A673 (cell line): ENCODE measurements at places on chromosomes 1 and 21. TPM values are rescaled to one million over a fixed set of nuclear protein-coding genes. Genes with fewer than 3 reads are reported as not detected.

DNA sequence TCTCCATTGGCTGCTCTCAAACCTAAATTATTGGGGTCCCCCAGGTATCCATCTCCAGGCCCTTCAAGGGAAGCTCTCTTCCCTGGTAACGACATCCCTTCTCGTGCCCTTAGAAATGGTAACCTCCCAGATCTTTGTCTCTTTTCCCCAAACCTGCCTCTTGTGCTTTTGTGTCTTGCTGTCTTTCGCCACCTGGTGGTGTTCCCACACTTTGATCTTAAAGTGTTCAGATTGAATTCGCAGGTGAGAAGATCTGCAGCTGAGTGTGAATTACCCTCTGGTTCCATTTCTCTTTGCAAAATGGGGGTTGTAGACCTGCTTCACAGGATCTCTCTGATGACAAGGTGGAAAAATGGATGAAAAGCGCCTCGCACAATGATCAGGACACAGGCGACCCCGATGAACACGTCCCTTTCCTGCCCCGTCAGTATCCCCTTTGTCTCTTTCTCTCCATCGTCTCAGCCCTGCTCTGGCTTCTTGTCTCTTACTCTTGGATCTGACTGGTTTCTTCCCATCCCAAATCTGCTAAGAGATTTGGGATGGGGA lies 53.1 kb downstream of the DOP1B start:
- H3K4me3 ChIP-seq: no peak overlapping the region
- H3K36me3 ChIP-seq: no peaks in the 10 kb centered on the region
- no peaks in the 10 kb centered on the region for H3K4me1 ChIP-seq

DNA sequence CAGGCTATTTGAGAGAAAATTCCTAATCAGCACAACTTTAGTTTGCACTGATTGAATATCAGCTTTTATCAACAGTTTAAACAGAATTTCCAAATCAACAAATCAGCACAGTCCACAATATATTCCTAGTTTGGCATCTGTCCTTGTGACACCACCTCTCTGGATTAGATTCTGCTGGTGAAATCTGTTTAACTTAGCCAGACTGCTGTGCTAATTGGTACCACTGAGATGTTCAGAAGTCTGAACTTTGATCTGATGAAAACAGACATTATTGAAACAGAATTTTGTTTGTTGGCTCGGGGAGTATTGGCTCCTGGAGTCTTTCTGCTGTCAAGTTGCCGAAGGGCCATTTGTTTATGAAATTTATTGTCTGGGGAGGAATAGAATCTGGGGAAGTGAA lies 17.0 kb upstream of the NGF start:
- H3K27ac ChIP-seq: no peak overlapping the region
- no peaks in the 10 kb centered on the region for H3K27me3 ChIP-seq
- no peak overlapping the region for H3K4me3 ChIP-seq

- H3K4me1 ChIP-seq: no peaks in the 10 kb centered on the region
- DNase-seq: no peak
- H3K27me3 ChIP-seq: no peaks in the 10 kb centered on the region
- peaks cover 70% of the 10 kb centered on the region for H3K36me3 ChIP-seq
- H3K27ac ChIP-seq: no peak overlapping the region
Measured at GRCh38 chr1:9736241-9736640, 84.7 kb downstream of the PIK3CD start.

DNA sequence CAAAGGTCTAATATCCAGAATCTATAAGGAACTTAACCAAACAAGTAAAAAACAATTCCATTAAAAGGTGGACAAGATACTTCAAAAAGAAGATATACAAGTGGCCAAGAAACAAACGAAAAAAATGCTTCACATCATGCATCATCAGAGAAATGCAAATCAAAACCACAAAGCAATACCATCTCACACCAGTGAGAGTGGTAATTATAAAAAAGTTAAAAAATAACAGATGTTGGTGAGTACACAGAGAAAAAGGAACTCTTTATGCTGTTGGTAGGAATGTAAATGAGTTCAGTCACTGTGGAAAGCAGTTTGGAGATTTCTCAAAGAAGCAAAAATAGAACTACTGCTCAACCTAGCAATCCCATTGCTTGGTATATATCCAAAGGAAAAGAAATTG lies 218.6 kb downstream of the SLC44A5 start:
- DNase-seq: no peak
- no peaks in the 10 kb centered on the region for H3K27me3 ChIP-seq
- H3K4me3 ChIP-seq: no peak overlapping the region

DNA sequence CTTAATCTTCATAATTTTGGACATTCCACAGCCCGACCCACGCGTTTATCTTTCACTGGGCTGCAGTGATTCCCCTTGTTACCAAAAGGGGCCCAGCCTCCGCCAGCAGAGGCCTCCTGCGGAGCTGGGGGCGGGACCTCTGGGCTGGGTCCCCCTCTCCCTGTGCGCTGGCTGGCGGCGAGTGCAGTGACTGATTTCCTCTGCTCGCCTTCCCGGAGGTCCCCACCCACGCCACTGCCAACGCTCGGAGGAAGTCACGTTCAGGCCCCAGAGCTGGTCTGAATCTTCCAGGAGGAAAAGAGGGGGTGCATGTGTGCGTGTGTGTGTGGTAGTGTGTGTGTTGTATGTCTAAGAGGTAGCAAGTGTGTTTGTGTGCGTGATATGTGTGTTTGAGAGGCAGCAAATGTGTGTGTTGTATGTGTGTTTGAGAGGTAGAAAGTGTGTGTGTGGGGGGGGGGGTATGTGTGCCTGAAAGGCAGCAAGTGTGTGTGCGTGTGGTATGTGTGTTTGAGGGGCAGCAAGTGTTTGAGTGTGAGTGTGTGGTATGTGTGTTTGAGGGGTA lies 35.0 kb upstream of the JAK1 start:
- H3K27me3 ChIP-seq: no peaks in the 10 kb centered on the region
- peak; percentile 95 for DNase-seq
- H3K4me3 ChIP-seq: peak overlapping the region; percentile 57

- H3K36me3 ChIP-seq: peaks cover 24% of the 10 kb centered on the region
- H3K4me3 ChIP-seq: peak overlapping the region; percentile 96
- no peaks in the 10 kb centered on the region for H3K27me3 ChIP-seq
- H3K27ac ChIP-seq: peak overlapping the region; percentile 91
- DNase-seq: no peak
Measured at GRCh38 chr1:150268340-150268704, 494 bp downstream of the APH1A start.

- H3K27me3 ChIP-seq: no peaks in the 10 kb centered on the region
- no peak overlapping the region for H3K4me3 ChIP-seq
- no peaks in the 10 kb centered on the region for H3K4me1 ChIP-seq
- peak; percentile 58 for DNase-seq
Measured at GRCh38 chr1:231122143-231122542, 39.7 kb upstream of the TRIM67 start.

- no peak overlapping the region for H3K27ac ChIP-seq
- no peak overlapping the region for H3K4me3 ChIP-seq
- no peak for DNase-seq
- H3K4me1 ChIP-seq: peaks cover 28% of the 10 kb centered on the region
Measured at GRCh38 chr1:244054924-244055263, 3.8 kb downstream of the ZBTB18 start.

- no peak overlapping the region for H3K4me3 ChIP-seq
- no peaks in the 10 kb centered on the region for H3K4me1 ChIP-seq
- no peaks in the 10 kb centered on the region for H3K36me3 ChIP-seq
Measured at GRCh38 chr1:47181095-47181954, 8.5 kb downstream of the PDZK1IP1 start.

DNA sequence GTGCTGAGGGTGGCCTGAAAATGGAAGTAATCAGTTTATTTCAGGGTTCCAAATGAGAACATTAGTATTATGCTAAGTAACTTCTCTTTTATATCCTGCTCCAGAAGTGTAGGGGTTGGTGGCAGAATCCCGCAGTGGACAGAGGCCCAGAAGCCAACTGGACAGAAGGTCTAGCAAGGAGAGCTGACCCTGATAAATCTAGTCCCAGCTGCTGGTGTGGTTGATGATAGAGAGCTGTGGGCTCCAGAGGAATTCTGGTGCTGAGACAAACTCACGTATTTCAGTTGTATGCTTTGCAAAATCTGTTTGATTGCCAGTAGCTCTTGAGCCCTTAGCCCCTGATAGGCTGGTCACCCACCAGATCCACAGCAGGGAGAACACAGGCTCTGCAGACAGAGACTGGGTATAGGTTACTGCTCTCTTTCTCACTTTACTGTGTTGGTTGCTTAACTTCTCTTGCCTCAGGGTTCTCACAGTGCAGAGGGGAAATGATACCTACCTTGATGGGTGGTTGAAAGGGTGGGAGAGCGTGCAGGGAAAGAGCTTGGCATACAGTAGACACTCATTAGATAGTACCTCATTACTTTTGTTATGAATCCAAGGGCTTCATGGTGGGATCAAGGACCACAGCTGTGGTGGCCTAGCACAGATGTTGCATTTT lies 29.6 kb upstream of the CACNA1E start:
- H3K27me3 ChIP-seq: peaks cover 24% of the 10 kb centered on the region
- DNase-seq: no peak
- H3K27ac ChIP-seq: no peak overlapping the region
- H3K4me3 ChIP-seq: no peak overlapping the region
- H3K4me1 ChIP-seq: no peaks in the 10 kb centered on the region
- H3K36me3 ChIP-seq: no peaks in the 10 kb centered on the region

- DNase-seq: peak; percentile 29
- peaks cover 48% of the 10 kb centered on the region for H3K4me1 ChIP-seq
- H3K4me3 ChIP-seq: no peak overlapping the region
Measured at GRCh38 chr1:98404866-98405265, 256.7 kb upstream of the SNX7 start.

DNA sequence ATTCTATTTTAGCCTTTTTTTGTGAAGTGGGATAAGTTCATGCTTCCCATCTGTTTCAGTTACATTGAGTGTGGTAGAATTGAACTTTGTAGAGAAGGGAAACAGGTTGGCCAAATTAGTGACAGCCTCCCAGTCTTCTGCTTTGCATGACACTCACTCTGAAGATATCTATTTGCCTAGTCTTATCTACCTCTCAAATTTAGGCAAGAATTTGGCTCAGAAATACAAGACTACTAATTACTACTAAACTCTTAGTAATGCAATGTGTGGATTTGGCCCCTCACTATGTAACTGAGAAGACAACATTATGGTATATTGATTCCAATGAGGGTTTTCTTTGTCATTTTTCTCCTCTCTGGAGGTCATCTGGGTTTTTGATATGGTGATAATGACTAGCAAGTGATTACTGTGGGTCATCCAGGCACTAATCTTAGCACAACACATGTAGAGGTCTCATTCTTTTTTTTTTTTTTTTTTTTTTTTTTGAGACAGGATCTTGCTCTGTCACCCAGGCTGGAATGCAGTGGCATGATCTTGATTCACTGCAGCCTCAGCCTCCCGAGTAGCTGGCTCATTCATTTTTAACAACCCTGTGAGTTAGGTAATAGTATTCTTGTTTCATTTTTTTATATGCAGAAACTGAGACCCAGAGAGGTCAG lies 6.3 kb downstream of the FAM20B start:
- peaks cover 13% of the 10 kb centered on the region for H3K4me1 ChIP-seq
- no peak for DNase-seq
- H3K4me3 ChIP-seq: no peak overlapping the region
- no peaks in the 10 kb centered on the region for H3K36me3 ChIP-seq
- H3K27ac ChIP-seq: no peak overlapping the region
- H3K27me3 ChIP-seq: no peaks in the 10 kb centered on the region

DNA sequence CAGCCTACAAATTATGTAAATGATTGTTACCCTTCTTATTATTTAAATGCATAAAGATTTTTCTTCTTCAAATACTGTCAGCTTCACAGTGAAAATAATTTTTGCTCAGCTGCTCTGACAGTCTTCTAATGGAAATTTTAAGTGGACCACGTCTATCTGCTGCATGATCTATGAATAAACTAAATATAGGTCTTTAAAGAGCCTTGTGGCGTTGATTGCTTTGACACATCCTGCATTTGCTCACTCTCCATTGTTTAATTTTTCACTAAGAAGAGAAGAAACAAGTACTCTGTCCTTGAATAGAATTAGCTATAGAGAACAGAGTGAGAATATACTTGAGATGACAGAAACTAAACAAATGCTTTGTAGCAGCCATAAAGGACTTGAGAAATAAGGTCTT lies 826.1 kb downstream of the MRPL39 start:
- no peak for DNase-seq
- H3K4me3 ChIP-seq: no peak overlapping the region
- no peak overlapping the region for H3K27ac ChIP-seq

GRCh38 chr1:244665771-244666217 lies 12.9 kb downstream of the DESI2 start:
- no peaks in the 10 kb centered on the region for H3K27me3 ChIP-seq
- no peak overlapping the region for H3K4me3 ChIP-seq
- peak; percentile 48 for DNase-seq

GRCh38 chr1:160400646-160401486 lies 502 bp downstream of the VANGL2 start:
- H3K27me3 ChIP-seq: no peaks in the 10 kb centered on the region
- H3K4me3 ChIP-seq: peak overlapping the region; percentile 96
- no peaks in the 10 kb centered on the region for H3K36me3 ChIP-seq
- peak; percentile 55 for DNase-seq
- peak overlapping the region; percentile 90 for H3K27ac ChIP-seq
- H3K4me1 ChIP-seq: peaks cover 15% of the 10 kb centered on the region

DNA sequence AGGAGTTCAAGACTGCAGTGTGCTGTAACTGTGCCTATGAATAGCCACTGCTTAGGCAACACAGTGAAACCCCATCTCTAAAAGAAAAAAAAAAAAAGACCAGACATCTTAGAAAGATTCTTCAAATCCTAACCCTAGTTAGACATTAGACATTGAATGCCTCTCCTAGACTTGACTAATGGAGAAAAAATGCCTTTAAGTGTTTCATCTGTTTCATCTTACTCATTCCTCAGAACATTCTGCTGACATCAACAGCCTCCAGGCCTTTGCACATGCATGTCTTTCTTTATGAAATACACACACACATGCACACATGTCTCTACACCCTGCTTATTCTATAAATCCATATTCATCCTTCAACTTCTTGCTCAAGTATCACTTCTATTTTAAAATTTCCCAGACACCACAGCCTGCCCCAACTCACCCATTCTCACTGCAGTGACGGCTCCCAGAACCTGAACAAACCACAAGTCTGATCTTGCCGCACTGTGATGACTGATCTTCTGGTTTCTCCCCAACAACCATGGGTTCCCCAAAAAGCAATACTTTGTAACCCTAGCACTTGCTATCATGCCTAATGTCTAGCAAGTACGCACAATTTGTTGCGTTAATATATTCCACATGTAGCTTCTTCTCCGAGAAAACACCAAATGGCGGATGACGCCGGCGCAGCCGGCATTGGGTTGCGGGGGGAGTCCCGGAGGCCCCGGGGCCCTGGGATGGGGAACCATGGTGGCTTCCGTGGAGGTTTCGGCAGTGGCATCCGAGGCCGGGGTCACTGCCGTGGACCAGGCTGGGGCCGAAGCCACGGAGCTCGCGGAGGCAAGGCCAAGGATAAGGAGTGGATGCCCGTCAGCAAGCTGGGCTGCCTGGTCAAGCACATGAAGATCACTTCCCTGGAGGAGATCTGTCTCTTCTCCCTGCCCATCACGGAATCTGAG lies 37.4 kb downstream of the LRRC52 start:
- H3K27me3 ChIP-seq: peaks cover 2% of the 10 kb centered on the region
- H3K4me1 ChIP-seq: no peaks in the 10 kb centered on the region
- no peak overlapping the region for H3K4me3 ChIP-seq
- H3K27ac ChIP-seq: no peak overlapping the region

The C1orf115 gene
- total RNA-seq: 0.11 and 0.44 TPM in 2 replicates

The WNT4 gene
- not detected in 2 replicates for total RNA-seq

The C1orf53 gene
- 1.4 TPM in 1 of 2 replicates, not detected in the other for total RNA-seq

The OR6P1 gene
- not detected in 2 replicates for total RNA-seq

The SERPINC1 gene
- not detected in 2 replicates for total RNA-seq

The SLC22A15 gene
- 0.39 and 0.52 TPM in 2 replicates for total RNA-seq

The RGS8 gene
- total RNA-seq: not detected in 2 replicates

The GPR153 gene
- 8.4 and 11.7 TPM in 2 replicates for total RNA-seq
